ENCODE measurements at places on chromosomes 11 and 22.

DNA sequence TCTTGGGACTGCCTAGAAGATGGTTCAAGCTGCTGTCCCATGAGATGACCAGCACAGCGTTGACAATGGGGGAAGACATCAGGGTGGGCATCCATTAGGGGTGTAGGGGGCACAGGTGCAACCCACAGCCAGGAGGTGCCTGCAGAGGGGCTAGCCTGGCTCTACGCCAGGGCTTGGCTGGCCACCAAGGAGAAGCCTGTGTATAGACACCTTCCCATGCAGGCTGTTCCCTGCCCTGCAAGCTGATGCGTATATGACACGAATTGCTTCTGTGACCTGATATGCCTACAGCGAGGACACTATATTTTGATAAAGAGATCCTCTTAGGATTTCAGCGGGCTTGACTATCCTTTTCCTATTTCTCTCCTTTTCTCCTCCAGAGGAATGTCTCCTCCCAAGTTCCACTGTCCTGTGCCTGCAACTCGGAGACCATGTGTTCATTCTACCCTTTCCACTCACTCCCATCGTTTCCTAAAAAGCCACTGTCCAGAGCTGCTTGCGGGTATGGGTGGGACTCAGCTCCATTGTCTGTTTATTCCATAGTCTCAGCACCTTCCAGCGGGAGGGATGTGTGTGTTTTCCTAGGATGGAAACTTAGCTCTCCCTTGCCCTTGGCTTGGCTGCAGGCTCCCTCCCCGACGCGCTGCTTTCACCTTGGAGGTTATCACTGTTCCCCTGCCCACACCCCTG lies 56.1 kb downstream of the ST14 start:
- no peak for DNase-seq

DNA sequence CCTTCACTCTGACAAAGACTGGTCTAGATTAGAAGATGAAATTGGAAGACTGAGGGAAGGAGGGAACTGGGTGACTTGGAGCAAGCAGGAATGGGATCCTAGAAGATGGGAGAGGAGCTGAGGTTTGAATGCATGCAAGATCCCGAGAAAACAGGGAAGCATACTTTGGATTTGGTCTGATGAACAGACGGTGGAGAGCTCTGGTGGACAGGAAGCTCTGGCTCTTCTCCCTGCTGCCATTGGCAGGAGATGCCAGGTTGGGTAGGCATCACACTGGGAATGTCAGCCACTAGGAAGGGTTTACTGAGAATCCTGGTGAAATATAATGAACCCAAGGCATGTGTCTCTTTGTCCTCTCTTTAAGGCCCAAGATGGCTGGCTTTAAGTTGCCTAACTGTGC lies 16.5 kb downstream of the NAV2 start:
- DNase-seq: no peak

DNA sequence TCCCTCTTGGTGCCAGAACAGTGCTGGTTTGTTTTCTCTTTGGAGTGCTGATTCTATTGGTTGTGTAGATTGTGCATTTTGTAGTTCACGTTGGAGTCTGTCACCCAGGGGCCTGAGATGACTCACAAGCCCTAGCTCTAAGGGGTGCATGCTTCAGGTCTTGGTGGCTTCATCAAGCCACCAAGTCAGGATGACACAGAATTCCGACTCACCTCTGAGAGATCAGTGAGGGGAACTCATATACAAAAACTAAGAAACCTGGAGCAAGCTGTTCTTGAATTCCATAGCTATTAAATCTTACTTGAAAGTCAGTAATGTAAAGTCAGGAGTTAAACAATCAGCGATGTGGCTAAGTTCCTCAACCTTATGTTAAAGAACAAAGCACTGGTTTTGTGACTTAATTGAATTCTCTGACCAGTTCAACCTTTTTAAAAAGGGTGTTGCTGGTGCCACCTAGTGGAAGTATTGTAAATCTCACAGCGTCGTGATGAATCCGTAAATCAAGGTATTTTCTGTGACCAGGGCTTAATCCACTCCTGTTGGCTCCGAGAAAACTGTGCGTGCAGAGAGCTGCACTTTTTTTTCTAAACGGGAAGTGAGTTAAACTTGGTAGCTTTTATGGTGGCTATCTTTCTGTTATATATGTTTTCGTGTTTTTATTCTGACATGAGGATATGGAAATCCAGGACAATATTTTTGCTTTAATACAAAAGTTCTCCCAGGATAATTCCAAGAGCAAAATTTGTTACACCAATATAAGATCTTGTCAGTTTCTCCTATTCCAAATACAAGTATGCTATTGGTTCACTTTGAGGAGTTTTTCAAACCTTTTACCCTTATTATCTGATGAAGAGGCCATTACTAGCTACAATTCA lies 14.6 kb downstream of the MMP13 start:
- DNase-seq: no peak

GRCh38 chr22:46735747-46736608 lies 2.1 kb downstream of the CERK start:
- no peak for DNase-seq

- DNase-seq: no peak
Measured at GRCh38 chr11:21428796-21429195, 759.4 kb downstream of the NELL1 start.

DNA sequence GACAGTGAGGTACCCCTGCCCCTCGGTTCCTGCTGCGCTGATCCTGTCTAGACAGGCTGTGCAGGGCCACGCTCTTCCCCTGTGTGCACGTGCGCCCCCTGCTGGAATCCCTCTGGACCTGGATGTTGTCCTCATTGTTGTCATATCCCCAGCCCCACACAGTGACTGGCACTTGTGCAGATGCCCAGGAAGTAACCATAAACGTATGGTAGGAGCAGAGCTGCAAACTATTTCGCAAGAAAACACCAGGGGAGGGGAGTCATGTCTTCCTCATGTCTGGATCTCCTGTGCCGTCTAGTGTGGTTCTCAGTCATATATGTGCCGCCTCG lies 114.7 kb downstream of the CRYBB2 start:
- DNase-seq: peak; percentile 13

DNA sequence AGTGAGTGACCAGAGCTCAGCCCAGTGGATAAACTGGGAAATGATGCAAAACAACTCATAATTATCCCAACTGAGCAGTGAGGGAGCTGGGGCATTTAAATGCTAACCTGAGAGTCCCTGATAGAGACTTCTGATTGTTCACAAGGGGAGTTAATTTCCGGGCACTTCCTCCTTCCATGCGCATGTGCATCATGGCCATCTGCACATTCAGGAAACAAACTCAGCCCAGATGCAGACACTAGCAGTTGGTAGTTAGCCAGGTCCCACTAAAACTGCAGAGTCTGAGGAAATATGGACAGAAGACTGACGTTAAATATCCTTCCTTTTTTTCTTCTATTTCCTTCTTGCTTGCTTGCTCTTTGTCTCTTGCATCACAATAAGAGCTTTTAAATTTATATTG lies 852.1 kb upstream of the LRRC4C start:
- no peak for DNase-seq

DNA sequence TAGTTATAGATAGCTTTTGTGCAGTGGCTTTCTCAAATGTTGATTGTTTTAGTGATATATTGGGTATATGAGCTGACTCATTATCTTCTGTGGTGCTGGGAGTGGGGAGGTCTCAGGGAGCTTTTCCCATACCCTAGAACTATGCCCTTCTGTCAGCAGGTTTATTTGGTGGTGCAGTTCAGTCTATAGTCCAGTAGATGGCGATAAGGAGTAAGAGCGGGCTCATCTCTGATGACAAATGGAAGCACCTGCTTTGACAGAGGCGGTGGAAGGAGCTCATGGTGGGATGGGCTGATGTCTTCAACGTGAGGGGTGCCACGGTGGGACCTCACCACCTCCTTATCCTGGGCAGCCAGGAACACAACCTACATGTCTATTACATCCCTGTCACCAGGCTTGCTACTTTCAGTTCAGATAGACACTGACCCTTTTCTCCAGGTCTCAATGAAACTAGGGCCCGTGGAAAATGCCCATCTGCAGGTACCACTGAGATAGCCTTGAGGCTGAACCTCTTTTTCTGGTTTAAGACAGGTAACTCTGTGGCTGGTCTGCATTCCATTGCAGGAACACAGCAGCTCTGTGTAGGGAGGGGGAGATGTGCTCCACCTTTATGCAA lies 13.0 kb upstream of the OR6A2 start:
- DNase-seq: peak; percentile 12

DNA sequence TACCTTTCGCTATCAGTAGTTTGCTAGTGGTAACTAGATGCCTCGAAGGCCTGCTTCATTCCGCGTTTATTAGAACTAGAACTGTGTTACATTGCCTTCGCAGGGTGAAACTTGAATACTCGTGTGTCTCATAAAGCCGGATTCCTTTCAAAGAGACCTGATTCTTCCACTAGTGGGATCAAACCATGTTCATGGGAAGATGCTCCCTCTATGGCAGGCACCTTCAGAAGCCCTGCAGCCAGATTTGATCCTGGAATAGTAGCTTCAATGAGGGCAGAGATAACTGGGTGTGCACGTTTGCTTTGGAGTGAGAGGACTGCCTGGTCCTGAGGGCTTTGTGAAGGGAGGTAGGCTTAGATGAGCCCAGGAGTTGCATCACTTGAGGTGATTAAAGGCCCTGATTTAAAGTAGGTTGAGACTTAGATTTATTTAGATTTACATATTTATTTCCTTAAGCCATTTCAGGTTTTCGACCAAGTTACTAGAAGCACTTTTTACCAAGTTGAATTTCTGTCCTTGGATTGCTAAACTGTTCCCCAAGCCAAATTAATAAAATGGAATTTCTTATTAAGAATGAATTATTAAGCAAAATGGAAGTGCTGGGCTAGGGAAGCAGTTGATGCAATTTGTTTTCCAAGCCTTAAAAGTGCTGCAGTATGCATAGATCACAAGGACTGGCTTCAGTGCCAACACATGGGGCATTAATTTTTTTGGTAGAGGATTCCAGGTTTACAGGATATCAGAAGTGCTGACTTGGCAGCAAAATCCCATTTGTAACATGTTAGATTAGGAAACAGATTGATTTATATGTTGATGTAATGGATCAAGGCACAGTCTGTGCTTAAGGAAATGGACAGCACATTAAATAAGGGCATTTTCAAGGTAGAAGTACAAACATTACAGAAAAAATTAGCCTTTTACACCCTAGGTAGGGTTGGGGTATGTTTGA lies 32.9 kb downstream of the APLP2 start:
- no peak for DNase-seq

GRCh38 chr11:77776455-77776854 lies 44.1 kb downstream of the RSF1 start:
- no peak for DNase-seq

- DNase-seq: no peak
Measured at GRCh38 chr22:29605527-29605850, 2.1 kb downstream of the NF2 start.

- no peak for DNase-seq
Measured at GRCh38 chr11:2549876-2550605, 105.2 kb downstream of the KCNQ1 start.

GRCh38 chr11:20109731-20110445 lies 50.4 kb downstream of the DBX1 start:
- no peak for DNase-seq

Measured in stimulated activated CD4-positive, alpha-beta T cell treated with anti-CD3 and anti-CD28 coated beads, TNF-alpha, amount 100 ng/mL, for 4 hours (primary cell).